ENCODE measurements at places on chromosomes 6 and 20.

DNA sequence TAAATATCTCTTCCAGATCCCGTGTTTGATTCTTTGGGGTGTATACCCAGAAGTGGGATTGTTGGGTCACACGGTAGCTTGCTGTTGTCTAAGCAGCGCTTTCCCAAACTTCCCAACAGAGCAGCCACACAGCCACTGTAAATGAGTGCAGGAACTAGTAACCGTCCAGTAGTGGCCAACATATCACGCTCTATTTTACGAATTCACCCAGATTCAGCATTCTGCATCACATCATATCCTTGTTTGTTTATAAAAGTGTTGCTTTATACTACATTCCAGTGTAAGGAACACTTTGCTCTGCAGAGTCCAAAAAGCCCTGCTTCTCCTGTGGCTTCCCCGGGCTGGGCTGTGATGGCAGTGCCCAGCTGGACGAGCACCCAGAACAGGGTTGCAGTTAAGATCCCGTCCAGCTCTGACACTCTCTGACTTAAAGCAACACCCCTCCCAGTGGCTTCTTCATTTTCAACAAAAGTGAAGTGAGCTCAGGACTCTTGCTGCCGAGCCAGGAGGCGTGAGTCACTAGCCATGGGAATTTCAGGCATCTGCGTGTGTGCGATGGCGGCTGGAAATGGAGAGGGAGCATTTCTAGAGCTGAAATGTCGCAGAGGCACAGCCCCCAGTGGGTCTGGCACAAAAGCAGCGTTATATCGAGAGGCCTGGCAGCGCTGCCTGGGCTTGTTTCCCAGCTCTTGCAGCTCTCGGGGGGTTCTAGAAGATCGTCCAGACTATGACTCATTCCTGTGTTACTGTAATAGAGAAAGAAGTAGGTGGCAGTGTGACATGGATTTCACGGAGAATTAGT, 216.3 kb upstream of the ECI2 start:
- no peak for DNase-seq

- DNase-seq = no peak
Observed at GRCh38 chr6:120260636-120261035, 911.1 kb upstream of the MAN1A1 start.

- DNase-seq = no peak
Observed at GRCh38 chr6:67009818-67010217, 1302.8 kb upstream of the EYS start.

DNA sequence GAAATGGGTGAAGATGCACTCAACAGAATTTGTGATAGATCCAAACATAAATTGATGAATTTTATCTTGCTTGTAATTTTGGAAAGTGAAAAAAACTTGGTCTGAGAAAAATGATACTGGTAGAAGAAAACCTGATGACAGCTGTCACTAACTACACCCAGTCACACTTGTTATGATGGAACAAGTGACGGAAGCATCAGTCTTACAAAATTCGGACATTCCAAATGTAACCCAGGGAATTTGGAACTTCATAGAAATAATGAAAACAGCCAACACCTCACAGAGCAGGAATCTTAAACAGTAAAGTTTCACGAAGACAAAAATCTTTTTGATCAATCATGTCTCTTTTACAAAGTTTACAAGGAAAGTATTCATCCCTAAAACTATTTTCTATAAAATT, 123.9 kb downstream of the RIN2 start:
- no peak for DNase-seq

GRCh38 chr6:35019171-35019570, 122.0 kb downstream of the TCP11 start:
- DNase-seq = no peak

GRCh38 chr20:18831830-18832499, 18.4 kb downstream of the SCP2D1 start:
- no peak for DNase-seq

GRCh38 chr6:167079853-167080297, 43.0 kb upstream of the CCR6 start:
- no peak for DNase-seq

- DNase-seq = no peak
Observed at GRCh38 chr6:119297049-119297448, 52.5 kb downstream of the MAN1A1 start.

DNA sequence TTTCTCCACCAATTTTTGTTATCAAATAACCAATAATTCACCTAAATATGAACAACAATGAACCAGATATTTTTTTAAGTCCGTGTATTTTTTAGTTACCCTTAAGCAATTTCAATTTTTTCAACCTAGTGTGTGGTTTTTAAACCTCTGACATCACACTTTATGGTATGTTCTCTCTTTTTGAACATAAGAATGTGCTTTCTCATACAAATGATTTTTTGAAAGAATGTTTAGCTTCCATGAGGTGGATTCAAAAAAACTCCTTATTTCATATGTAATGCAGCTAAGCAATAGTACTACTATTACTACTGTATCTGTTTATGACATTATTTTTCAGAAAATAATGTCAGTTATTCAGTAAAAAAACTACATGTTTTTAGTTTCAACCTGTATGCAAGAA, 19.4 kb upstream of the MEI4 start:
- no peak for DNase-seq

GRCh38 chr6:157563611-157564284, 182.8 kb downstream of the ZDHHC14 start:
- no peak for DNase-seq
